ENCODE measurements at places on chromosomes 3 and 15. TPM values are rescaled to one million over a fixed set of nuclear protein-coding genes. Genes with fewer than 3 reads are reported as not detected.

CPNE4 gene
- total RNA-seq, result 7.9 TPM

PLCH1 gene
- 12.0 TPM for total RNA-seq

TMEM158 gene
- 14.5 TPM for total RNA-seq

CADPS gene
- 202 TPM for total RNA-seq

NEK11 gene
- total RNA-seq, result 18.4 TPM

ANKRD63 gene
- 0.49 TPM for total RNA-seq

NAALADL2 gene
- total RNA-seq, result 2.7 TPM

GOLGA6L7 gene
- total RNA-seq, result not detected

AADACL2 gene
- total RNA-seq, result not detected

LRRC34 gene
- total RNA-seq, result 7.1 TPM

PIGZ gene
- total RNA-seq, result 3.4 TPM

SKOR1 gene
- 0.25 TPM for total RNA-seq

CIB1 gene
- total RNA-seq, result 3.4 TPM

TTC21A gene
- 2.0 TPM for total RNA-seq

XCR1 gene
- not detected for total RNA-seq

CXCR6 gene
- total RNA-seq, result not detected

CFAP100 gene
- 2.5 TPM for total RNA-seq

ADCY5 gene
- total RNA-seq, result 22.1 TPM

RARB gene
- 8.1 TPM for total RNA-seq

CPA3 gene
- total RNA-seq, result not detected

EDEM1 gene
- total RNA-seq, result 10.6 TPM

DNAH12 gene
- total RNA-seq, result 0.74 TPM

TMCC1 gene
- total RNA-seq, result 53.8 TPM

PLA1A gene
- total RNA-seq, result under 0.01 TPM

GOLGA8A gene
- 28.8 TPM for total RNA-seq

GMNC gene
- 0.49 TPM for total RNA-seq

DYNC1LI1 gene
- 86.5 TPM for total RNA-seq

CD80 gene
- 0.49 TPM for total RNA-seq

PTX3 gene
- total RNA-seq, result 14.0 TPM

MAP2K1 gene
- 22.1 TPM for total RNA-seq

AMIGO3 gene
- total RNA-seq, result 0.25 TPM

CAND2 gene
- 10.6 TPM for total RNA-seq
